ENCODE measurements at places on chromosomes 3 and 15.
A peak's percentile ranks its signal among the peaks of the same experiment; 100 is the strongest.

DNA sequence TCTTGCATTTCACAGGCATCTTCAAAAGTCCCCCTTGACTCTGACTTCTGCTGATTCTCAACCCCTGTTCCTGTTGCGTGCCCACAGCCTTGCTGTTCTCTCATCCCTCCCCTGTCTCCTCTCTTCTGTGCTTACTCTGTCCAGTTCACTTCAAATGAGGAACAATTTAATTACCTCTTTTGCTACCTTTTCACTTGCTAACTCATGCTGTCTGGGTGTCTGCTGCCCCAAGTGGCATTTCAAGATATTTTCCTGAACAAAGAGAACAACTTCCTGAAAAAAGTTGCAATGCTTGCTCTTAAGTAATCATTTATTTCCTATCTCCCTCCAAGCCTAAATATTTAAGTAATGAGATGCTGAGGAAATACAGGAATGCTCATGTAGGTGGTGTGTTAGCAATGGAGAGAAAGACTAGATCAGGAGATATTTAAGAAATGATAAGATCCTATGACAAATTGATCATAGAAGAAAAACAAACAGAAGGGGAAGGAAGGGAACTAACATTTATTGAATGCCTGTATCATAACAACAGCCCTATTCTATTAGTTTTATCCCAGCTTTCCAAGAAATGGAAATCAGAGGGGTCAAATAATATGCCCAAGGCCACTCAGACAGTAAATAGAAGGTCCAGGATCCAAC, 42.2 kb downstream of the SV2B start:
- no peak for DNase-seq

DNA sequence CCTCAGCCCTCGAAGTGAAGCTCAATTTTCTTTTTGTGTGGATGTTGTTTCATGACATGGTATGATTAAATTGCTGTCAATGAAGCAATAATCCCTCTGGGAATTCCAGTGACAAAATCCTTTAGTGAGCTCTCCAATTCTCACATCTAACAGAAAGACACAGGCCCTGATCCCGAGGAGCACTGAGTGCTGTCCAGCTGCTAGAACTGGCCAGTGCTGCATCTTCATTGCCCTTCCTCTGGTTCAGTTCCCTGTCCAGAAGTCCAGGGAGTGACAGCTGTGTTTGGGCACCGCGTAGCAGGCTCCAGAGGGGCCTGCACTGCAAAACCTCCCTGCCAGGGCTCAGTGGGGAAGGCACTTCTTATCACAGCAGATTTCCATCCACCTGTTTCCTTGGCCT, 516.8 kb upstream of the ATP11B start:
- no peak for DNase-seq

GRCh38 chr3:158169091-158169491, 59.2 kb downstream of the RSRC1 start:
- DNase-seq: no peak

- DNase-seq: no peak
Observed at GRCh38 chr15:62950462-62950931, 92.0 kb upstream of the TPM1 start.

DNA sequence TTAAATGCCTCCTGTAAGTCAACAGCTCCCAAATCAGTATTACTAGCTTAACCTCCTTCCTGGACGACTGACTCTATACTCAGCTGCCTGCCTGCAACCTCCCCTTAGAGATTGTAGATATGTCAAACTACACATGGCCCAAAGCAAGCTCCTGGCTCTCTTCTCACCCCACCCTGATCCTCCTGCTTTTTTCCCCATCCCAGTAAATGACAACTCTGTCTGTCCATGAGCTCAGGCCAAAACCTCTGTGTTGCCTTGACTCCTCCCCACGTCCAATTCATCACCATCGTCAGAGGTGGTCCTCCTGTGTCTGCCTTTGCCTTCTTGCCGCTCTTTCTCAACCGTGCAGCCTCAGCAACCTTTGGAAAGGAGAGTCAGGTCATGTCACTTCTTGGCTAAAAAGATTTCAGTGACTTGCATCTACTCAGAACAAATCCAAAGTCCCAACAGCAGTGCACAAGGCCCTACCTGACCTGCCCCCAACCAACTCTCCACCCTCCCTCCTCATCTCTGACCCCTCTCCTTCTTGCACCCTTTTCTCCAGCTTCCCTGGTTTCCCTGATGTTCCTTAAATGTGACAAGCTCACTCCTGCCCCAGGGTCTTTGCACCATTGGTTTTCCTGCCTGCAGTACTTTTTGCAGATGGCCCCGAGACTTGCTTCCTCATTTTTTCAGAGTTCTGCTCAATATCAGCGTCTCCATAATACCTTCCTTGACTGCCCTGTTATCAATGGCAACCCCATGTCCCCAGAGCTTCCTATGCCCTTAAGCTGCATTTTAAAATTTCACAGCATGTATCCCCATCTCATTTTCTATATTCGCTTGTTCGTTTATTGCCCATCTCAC, 52.8 kb downstream of the LSM3 start:
- DNase-seq: no peak

DNA sequence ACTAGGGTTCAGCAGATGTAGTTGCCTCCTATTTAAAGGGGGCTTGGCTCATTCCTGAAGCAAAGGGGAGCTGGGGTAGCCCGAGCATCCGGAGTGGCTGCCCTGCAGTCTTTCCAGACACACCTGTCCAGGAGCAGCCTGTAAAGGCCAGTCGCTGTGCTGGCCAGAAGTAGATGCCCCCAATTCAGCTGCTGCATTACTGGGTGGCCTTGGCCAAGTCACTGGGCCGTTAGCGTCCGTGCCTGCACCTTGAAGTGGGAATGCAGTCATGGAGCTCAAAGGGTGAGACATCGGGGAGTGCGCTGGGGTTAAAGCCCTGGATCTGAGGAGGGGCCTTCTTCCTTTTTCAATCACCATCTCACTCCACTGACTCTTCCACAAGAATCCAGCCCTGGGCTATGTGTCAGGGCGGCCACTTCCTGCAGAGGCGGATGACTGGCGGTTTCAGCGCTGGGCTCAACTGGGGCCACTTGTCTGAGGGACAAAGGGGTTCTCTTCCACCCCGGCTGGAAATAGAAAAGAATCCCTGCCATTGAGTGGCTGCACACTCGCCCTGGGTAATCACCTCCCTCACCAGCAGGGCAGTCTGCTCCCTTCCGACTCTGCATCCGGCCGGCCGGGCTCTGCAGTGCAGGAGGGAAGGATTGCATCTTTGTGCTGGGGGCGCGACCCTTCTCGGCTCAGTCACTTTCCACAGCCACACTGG, 11.8 kb downstream of the ALDH1A3 start:
- DNase-seq: no peak

DNA sequence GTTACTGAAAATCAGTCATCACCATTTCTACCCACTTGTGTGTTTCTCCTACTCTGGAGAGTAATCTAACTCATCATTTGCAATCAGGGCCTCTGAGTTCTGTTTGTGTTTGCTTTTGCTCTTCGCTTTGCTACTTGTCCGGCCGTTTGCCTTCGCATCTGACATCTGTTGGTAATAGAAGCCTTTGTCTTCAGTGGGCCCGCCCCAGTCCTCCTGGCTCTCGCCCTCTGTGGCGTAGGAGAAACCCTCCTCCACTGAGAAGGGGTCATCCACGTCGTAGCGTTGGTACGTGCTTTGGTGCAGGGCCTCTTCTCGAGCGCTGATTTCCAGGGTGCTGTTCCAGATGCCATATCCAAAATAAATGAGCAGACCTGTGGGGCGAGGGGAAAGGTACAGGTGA, 48.3 kb downstream of the CLDN11 start:
- no peak for DNase-seq

- no peak for DNase-seq
Observed at GRCh38 chr3:140699516-140700231, 21.8 kb downstream of the TRIM42 start.

DNA sequence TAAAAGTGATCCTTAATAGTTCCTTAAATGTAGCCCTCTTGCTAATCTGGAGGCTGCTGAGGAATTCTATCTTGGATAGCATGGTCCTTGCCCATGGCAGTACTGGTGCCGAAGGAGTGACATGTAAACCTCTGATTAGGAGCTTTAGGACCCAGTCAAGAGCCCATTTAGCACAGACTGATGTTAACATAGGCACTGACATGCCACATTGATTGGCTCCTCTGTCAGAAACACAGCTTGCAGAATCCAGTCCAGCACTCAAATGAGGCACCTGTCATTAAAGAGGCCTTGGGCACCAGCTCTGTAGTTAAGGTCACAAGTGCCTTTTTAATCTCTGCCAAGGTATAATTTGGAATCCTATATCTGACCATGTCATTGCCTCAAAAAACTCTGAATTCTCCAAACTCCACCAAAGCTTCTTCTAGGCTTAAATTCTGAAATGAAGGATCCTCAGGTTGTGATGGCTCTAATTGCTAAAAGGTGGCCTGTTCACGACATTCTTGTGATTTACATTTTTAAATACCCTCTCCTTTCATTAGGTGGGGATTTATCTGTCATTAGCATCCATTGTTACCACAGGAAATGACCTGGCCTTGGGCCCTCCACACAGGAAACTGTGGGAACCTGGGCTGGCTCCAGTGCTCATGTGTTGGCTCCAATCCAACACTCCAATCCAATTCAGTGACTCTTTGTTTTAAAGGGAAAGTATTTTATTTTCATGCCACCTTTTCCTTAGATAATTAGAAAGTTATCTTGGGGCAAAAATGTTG, 57.3 kb upstream of the RNF7 start:
- no peak for DNase-seq

DNA sequence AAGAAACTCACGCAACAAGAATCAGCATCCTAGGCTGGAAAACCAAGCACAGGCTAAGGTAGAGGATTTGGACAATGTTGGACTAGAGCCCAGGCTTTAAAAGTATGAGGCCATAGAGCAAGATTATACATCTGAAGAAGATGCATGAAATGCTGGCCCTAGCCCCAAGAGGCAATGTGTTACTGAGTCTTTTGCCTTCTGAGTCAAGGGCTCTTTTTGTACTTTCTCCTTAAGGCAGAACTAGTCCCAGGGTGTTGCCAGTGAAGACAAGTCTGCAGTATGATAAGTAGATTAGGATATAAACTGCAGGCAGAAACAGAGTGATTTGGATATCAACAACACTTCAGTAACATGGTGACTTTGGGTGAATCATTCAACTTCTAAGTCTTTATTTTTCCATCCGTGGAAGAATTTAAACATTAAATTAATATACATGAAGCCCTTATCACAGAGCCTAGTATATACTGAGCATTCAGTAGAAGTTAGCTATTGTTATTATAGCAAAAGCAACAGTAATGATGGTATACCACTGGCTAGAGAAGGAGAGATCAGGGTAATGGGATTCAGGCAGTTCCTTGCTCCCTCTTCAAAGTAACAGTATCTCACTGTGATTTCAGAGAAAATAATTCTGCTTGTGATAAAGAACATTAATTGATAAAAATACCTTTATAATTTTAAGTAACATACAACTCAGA, 99.9 kb upstream of the MLF1 start:
- no peak for DNase-seq

- no peak for DNase-seq
Observed at GRCh38 chr3:55620351-55621025, 133.4 kb upstream of the WNT5A start.

DNA sequence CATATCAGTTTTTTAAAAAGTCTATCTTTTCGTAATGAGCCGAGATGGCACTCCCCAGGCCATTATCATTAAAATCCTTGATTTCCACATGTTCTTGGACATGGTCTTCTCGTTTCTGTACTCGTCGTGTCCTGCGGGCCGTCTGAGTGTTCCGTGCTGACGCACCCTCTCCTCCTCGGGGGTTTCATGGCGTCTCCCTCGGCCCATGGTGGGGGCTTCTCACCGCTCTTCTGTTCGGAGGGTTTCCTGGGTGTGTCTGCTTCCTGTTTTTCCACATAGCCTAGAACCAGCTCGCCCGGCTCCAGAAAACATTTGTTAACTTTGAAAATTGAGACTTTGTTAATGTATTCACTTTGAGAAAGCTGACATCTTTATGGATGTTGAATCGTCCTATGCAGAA, 92.7 kb downstream of the VGLL4 start:
- DNase-seq: no peak

DNA sequence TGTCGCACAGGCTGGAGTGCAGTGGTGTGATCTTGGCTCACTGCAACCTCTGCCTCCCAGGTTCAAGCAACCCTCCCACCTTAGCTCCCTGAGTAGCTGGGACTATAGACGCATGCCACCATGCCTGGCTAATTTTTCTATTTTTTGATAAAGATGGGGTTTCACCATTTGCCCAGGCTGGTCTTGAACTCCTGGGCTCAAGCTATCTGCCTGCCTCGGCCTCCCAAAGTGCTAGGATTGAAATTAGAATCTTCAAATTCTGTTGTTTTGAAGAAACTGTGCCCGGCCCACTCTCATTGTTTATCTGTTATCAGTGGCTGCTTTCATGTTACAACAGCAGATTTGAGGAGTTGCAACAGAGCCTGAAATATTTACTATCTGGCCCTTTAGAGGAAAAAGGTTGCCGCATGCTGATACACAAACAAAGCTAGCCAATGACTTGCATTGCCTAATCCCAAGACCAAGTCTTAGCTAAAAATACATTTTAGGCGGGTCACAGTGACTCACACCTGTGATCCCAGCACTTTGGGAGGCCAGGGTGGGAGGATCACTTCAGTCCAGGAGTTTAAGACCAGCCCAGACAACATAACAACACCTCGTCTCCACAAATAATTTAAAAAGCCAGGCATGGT, 43.2 kb upstream of the PPP4R2 start:
- no peak for DNase-seq

DNA sequence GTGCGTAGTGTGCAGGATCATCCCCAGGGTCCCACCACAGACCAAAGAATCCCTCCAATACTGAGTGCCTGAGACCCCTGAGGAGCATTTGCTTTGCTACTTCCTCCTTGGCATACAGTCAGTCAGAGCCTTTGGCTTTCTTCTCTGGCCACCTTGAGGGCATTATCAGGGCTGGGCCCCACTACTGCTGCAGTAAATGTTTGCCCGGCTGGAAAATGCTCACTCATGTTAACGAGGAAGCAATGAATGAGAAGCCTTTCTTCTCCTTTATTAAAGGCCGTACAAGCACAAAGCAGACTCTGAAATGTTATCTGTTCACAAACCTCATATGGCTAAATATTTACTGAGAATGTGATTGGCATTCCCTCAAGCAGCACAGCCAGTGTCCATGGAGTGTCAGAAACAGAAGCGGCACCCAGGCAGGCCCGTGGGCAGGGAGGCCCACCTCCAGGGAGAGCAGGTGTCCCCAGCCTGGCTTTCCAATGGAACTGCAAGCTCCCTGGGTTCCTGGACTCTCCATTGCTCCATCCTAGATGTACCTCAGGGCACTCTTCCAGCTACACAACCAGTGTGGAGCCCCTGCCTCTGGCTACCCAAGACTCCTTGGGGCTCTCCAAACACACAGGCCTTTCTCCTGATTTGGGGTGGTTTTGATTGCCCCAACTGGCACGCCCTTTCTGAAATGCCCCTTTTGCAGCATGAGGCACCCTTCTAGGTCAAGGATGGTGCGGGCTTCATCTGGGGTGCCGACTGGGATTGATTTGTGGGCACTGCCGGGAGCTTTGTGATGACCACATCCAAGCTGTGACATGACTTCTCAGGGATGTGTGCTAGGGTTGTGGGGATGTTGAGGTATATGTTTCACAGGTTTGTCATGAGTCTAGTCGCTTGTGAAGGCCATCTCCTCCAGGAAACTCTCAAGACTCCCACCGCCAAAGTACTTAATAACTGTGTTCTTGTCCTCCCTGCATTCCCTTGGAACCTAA, 195.6 kb downstream of the FAM43A start:
- peak; percentile 90 for DNase-seq

Data from DMS 273 treated with DMSO at 0.1 percent for 48 hours (cell line).